Daoy (cell line): ENCODE measurements at places on chromosomes 2 and 18.

DNA sequence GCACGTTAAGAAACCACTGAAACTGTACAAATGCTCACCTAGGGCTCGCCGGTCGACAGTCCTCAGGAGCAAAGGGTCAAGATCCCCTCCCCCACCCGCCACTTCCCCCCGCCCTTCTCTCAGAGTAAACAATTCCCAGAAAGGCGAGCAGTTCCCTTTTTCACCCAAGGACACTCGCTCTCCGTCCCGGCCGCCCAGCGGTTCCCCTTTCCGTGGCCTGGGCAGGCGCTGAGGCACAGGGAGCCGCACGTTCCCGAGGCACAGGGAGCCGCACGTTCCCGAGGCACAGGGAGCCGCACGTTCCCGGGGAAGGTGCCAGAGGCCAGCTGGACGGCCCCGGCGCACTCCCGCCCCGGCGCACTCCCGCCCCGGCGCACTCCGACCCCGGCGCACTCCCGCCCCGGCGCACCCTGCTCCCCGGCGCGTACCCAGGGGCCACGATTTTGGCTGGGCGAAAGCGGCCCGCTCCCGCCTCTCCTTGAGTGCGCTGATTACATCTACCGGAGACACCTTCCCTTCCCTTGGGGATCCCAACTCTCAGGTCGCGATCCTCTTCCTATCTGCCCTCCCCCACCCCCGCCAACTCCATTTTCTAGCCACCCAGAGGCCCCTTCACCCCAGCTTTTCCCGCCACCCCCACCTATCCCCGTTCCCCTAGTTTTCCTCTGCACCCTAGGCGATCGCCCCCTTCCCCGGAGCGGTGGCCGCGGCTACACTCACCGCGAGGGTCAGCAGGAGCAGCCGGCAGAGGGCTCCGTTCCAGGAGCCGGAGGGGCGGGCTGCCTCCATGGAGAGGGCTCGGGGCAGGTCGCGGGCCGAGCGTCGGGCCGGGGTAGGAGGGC lies 817 bp downstream of the DSC2 start:
- DNase-seq, result peak; percentile 45

GRCh38 chr2:16293398-16293797 lies 353.0 kb downstream of the MYCN start:
- no peak for DNase-seq

DNA sequence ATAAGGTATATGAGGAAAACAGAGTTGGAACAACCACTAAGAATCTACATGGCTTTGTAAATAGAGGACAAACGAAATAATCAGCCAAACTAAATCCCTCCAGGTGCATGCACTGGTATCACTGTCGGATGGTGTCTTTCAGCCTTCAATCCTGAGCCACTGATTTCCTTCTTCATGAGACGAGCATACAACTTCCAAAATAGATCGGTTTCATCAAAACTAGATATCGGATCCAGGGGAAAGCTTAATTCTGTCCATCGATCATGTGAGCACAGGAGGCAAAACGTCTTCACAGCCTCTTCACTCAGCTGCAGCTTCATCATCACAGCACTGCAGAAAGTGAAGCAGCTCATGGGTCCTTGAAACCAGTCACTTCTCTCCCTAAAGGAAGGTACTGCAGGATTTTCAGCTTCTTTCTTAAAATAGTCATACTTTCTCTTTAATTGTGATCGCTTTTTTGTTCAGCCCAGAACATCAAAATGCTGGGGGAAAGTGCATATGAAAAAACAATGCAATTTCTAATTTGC lies 80.5 kb downstream of the DTNB start:
- DNase-seq, result no peak

DNA sequence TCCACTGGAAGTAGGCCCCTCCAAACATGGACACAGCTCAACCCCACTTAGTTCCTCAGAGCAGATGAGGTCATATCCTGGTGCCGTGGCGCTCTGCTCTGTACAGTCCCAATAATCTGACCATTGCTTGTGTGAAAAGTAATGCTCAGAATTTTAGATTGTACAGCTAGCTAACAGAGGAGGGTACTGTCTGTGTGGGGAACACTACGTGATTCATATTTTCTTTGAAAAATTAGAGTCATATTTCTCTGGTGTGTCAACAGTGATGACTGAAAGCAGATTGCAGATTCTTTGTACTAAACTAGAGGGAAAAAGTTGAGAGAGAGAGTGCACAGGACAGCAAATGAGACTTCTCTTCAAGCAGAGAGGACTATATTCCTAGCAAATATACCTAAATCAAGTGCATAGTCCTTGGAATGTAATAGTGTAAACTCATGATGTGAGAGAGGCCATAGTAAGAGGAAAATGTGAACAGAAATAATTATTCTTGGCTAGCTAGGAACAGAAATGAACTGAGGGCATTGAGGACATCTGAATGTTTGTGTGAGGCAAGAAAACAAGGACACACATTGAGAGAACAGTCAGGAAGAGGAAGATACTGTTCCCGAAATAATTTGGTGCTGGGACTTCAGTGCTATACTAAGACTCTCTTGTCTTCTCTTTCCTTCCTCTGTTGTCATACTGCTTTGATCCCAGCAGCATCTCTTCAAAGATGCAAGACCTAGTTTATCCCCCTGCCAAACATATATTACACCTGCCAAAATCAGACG lies 157.0 kb upstream of the RND3 start:
- peak; percentile 52 for DNase-seq

- DNase-seq, result no peak
Observed at GRCh38 chr2:3986530-3987258, 283.3 kb downstream of the DCDC2C start.

- DNase-seq, result no peak
Observed at GRCh38 chr2:20722592-20723240, 55.8 kb downstream of the GDF7 start.

GRCh38 chr18:47585136-47585535 lies 333.7 kb upstream of the SKOR2 start:
- no peak for DNase-seq

DNA sequence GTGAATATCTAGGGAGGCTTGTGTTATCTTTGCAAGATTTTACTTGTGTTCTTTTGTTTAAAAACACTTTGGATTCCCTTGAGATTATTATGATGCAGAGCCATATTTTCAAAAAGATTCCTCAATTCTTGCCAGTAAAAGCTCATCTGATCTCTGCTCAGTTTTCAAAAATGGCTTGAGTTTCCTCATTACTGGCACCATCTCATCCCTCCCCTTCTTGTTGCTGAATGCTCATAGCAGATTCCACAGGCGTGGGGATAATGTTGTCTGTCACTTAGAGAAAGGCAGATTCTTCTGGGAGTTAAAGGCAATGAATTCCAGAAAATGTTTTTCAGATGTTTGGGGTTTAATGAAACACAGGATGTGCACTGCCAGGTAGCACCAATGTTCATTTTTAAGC lies 170.4 kb upstream of the TANK start:
- DNase-seq, result no peak

- DNase-seq, result no peak
Observed at GRCh38 chr2:28463211-28463816, 32.5 kb upstream of the PLB1 start.

- DNase-seq, result peak; percentile 97
Observed at GRCh38 chr2:219452361-219453317, 18.0 kb downstream of the SPEG start.

DNA sequence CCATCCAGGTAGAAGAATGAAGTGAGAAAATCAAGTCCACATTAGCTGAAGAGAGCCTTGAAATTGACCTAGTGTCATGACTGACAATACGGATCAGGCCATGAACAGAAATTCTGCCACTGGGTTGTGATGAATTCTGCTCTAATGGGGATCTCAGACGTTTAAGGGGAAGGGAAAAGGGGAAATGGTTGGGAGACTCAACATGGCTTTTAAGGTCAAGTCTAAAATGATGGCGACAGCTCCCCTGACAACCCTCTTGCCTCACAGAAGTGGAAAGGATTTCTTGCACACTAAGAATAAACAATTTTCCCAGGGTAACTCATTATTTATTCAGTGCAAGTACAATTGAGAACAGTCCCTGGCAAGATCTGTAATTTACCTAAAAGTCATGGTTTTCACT lies 302.5 kb upstream of the ACVR2A start:
- no peak for DNase-seq

DNA sequence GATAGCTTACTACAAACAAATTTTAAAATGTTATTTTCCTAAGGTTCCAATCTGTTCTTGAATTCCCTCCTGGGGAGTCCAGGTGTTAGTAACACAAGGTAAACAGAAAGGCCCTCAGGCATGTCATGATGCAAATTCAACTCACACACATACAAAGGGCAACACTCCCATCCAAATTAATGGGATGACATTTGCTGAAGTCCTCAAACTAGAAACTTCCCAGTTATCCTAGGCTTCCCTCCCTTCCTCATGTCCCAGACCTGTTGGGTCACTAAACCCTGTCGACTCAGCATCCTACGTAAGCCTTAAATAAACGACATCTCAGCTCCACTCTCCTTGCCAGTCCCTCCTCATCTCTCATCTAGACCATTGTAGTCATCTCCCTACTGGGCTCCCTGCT lies 85.1 kb downstream of the GREB1L start:
- DNase-seq, result no peak

- DNase-seq, result no peak
Observed at GRCh38 chr2:891734-892133, 58.9 kb upstream of the SNTG2 start.

GRCh38 chr2:11541693-11542274 lies 7.9 kb downstream of the GREB1 start:
- DNase-seq, result no peak

- DNase-seq, result no peak
Observed at GRCh38 chr2:24576617-24577016, 85.6 kb downstream of the NCOA1 start.

DNA sequence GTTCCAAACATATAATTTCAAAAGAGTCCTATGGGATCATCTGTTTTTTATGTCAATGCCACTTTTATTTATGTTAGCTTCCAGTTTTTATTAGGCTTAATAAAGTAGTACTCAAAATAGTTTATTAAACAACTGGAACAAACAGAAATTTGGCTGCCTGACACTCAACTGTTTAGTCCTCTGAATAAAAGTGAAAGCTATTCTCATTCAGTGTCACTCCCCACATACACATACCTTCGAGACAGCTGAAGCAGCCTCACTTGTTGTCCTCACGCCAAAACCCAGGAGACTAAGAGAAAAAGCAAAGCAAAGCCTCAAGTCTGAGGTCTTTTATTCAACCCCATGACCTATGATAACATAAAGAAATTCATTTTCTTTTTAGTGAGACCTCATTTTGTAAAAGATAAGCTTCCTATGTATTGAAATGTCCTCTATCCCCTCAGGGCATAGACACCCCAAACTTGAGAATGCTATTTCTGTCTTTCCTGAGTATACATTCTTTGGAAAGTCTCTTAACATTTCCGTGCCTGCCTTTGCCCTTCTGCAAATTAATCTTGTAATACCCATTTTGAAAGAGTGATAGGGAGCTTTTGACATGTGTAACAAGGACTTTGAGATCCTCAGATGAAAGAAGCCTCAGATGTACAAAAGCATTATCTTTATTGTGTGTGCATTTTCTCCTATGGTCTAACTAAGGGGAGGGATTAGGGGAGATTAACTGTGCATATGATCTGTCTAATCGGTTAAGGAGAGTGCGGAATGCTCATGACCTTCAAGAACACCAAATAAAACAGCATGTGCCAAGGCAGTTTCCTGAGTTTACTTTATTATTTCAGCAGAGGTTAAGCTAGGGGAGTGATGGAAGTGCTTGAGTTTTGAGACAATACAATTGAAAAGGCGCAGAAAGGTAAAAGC lies 1523.7 kb upstream of the PIK3C3 start:
- no peak for DNase-seq

GRCh38 chr2:12284487-12284886 lies 432.2 kb upstream of the TRIB2 start:
- peak; percentile 49 for DNase-seq

- DNase-seq, result peak; percentile 85
Observed at GRCh38 chr2:37623971-37624900, 47.2 kb downstream of the CDC42EP3 start.

DNA sequence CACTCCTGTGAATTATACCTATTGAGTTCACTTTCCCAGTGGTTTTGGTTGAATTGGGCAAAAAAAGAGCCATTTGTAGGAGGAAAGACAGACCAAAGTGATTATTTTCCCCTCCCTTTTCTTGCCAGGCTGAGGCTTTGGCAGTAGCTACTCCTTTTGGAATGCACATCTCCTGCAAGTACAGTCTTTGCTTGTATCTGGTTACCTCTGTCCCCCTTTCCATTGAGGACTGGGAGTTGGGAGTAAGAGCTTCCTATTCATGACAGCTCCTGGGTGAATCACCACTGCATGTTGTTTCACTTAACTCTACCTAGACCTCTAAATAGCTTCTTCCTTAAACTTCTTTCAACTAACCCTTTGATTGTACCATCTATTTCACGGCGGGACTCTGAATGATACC lies 695.3 kb upstream of the ZNF804A start:
- no peak for DNase-seq

- no peak for DNase-seq
Observed at GRCh38 chr18:50987261-50987660, 19.4 kb downstream of the ELAC1 start.

GRCh38 chr18:64220941-64221340 lies 72.1 kb upstream of the LINC00305 start:
- DNase-seq, result no peak

DNA sequence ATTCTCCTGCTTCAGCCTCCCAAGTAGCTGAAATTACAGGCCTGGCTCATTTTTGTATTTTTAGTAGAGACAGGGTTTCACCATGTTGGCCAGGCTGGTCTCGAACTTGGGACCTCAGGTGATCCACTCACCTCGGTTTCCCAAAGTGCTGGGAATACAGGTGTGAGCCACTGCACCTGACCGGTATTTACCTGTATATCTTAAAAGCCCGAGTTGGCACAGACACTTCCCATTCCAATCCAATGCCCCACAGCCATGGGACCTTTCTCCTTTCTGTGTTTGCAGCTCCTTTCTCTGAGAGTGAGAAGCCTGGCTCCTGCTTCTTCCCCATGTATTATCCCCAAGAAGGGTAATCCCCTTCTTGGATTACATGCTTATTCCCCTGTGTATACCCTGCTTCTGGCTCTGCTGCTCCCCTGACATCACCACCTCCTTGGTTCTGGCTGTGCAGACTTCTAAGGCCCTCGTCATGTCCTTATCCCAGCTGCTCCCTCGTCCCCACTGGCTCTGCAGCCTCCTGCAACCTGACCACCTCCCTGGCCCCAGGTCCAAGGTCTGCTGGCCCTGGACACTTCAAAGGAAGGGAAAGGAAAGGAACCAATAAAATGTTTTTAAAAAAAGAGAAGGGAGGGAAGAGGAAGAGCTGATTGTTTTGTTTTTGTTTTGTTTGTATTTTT lies 52.8 kb downstream of the INPP5D start:
- no peak for DNase-seq

DNA sequence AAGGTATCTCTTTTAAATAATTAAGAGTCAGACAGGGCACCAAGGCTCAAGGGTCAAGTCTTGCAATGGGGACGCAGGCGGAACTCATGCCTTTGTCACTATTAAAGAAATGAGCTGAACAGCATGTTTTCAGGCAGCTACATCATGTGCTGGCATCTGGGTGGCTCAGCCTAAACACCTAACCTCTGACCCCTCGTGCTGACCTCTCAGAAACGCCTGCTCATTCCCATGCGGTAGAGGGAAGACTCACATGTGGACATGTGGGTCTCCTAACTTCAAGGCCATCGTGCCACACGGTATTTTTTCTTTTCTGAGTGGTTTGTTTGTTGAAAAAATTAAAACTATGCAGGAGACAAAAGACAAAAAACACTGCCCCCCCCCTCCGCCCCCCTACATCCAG lies 31.3 kb downstream of the CYP27C1 start:
- DNase-seq, result no peak
